Kidney glomerular epithelial cell (primary cell): ENCODE measurements at places on chromosomes 16 and 17.

GRCh38 chr16:84613408-84614072 is 4.3 kb downstream of the COTL1 start:
- no peak for DNase-seq

- DNase-seq, result no peak
Measured at GRCh38 chr16:1333149-1333812, at the start of gene BAIAP3. TSS of gene BAIAP3 (plus strand) at chr16:1333645. CDS start at chr16:1338550, 4,905 bp downstream.

DNA sequence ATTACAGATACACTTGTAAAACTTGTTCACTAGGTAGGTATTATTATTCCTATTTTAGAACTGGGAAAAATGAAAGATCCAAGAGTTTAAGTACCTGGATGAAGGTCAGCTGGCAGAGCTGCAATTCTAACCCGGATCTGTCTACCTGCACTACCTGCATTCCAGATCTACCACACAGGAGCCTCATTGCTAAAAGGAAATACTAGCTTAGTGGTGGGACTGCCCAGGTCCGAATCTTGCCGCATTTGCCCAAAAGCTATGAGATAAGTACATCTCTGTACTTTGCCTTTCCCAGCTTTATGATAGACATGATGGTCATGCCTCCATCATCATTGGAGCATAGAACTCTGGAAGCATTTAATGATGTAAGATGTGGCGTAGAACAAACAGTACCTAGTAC is 36.8 kb upstream of the TEKT3 start:
- DNase-seq, result no peak

DNA sequence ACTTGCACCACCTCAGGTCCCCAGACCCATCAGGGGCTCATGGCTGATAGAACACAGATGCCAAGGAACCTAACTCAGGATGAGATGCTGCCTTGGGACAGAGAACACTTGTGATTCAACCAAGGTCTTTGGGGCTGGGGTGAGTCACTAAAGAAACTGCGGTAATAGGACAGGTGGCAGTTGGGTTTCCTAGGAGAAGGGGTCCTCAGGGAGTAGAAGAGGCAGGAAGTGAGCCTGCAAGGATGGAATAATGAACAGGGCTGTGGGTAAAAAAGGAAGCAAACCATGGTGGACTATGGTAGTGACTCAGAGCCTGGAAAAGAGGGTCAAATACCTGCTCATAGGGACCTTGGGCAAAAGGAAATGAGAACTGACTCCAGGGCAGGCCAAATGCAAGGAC is 6.5 kb upstream of the PNPO start:
- no peak for DNase-seq

DNA sequence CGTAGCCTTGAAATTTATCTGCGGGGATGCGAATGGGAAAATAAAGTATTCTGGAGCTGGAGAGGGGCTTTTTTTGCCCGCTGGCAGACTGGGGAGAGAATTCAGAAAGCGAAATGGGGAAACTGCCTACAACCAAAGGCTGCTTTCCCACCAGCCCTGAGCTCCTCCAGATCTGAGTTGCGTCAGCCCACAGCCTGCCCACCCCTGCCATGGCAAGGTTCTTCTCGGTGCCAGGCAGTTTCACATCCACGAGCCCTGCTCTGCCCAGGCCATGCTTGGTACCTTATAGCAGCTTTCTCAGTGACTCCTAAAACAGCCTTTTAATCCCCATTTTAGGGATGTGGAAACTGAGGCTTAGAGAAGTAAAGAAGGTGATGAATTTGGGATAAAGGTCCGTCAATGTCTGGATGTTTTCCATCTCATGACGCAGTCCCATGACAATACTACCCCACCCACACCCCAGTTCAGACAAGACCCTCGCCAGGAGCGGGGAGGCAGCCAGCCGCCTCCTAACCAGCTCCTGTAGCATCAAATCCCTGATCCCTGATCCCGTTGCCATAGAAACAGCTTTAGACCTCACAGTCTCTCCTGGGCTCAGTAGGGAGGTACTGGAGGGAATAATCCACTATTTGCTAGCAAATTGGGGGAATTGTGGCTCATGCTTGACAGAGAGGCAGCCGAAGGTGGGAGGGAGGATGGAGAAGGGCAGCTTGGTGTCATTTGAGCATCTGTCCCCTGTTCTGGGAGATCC is 113.5 kb downstream of the MGAT5B start:
- no peak for DNase-seq
